Suprapubic skin (tissue), 4 donors: ENCODE measurements at places on chromosomes 13 and 19.

- no peaks in the 10 kb centered on the region for H3K4me1 ChIP-seq
- no peaks in the 10 kb centered on the region for H3K36me3 ChIP-seq
- no peaks in the 10 kb centered on the region for H3K27me3 ChIP-seq
- no peak overlapping the region for H3K4me3 ChIP-seq
Measured at GRCh38 chr19:56918682-56919307, 78.3 kb upstream of the PEG3 start.

GRCh38 chr19:31562966-31563612 is 213.9 kb upstream of the TSHZ3 start:
- no peak overlapping the region for H3K27ac ChIP-seq

DNA sequence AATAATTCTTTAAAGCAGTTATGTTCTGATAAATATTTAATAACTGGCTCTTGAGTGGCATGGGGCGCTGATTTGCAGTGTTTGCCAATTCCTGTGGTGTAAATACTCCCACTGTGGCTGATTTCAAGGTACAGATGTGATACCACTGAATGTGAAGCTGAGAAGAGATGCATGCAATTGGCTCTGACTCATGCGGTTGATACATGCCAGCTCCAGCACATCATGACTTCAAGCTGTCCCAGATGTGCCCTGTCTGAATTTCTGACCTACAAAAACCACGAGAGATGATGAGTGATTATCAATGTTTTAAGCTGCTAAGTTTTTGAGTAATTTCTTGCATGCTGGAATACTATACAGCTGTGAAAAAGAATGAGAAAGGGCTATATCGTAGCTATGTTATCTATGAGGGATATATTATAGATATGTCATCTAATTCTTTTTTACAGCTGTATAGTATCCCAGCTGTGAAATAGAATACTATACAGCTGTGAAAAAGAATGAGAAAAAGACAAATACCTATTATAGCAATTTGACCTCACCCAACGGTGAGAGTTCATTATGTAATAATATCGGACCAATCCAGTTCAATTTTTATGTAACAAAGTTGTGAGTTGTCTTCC is 7.6 kb upstream of the ACSBG2 start:
- H3K4me1 ChIP-seq = no peaks in the 10 kb centered on the region
- H3K27ac ChIP-seq = no peak overlapping the region
- H3K4me3 ChIP-seq = no peak overlapping the region
- H3K27me3 ChIP-seq = no peaks in the 10 kb centered on the region

DNA sequence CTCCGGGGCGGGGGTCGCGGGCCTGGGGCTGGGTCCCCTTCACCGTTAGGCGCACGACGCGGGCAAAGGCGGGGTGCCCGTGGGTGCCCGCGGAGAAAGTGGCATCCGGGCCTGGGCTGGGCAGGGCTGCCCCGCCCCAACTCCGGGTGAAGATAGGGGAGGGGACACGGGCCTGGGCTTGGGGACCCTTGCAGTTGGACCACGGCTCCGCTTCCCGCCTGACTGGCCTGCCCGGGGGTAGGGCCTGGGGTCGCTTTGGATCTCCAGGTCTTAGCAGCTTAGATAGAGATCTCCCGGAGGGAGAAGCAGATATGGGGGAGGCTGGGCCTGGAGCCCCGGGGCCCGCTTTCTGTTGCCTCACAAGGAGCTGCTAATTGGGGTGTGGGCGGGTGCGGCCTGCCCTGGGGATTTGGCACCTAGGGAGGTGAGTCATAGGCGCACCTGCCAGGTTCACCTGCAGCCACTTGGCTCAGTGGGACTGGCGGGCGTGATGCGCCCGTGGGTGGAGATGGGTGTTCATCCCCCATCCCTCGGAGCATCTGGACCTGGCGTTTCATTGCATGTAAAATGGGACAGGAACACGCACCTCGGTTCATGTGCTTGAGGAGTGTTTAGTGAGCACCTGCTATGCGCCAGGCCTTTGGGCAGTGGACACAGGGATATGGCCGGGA is 585 bp downstream of the MAP1S start:
- no peak for DNase-seq
- peaks cover 47% of the 10 kb centered on the region for H3K4me1 ChIP-seq
- H3K4me3 ChIP-seq = peak overlapping the region; percentile 93
- no peaks in the 10 kb centered on the region for H3K27me3 ChIP-seq
- H3K27ac ChIP-seq = peak overlapping the region; percentile 56
